Cortex of kidney (tissue), 1 donor: ENCODE measurements at places on chromosomes 3 and 15.

DNA sequence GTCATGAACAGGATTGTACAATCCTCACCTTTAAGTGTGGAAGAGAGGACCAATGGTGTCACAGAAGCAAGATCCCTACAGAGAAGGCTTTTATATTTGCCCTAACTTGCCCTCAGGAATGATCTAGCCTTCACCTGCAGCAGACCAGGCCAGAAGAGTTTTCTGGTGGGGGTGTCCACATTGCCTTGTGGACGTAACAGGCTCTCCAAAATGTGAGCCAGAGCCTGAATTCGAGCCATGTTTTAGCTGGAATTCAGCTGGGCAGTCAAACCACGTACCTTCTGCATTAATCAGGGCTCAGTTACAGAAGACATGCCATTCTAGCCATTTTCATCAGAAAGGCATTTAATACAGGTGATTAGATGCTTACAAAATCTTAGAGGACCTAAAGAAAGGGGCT lies 23.6 kb upstream of the RAB7A start:
- DNase-seq = no peak

- no peak for DNase-seq
These were observed 239.8 kb upstream of the AGTR1 start for GRCh38 chr3:148457886-148458285.

DNA sequence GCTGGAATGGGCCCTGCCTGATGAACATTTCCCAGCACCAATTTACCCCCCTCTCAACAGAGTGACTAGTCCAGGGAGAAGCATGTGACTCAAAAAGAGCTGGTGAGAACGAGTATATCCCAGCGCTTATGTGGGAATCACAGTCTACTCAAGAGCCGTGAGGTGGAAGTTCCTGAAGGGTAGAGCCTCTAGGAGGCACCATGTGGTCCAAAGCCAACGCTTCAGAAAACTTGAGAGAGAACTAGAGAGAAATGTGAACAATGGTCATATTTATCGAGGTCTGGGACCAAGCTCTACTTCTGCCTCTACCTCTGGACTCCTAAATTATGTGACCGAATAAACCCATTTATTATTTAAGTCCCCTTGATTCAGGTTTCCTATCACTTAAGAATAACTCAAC lies 111.0 kb upstream of the RAP2B start:
- DNase-seq = no peak

GRCh38 chr3:14771593-14772497 lies 46.9 kb upstream of the FGD5 start:
- no peak for DNase-seq

- no peak for DNase-seq
These were observed 26.0 kb downstream of the SLC12A6 start for GRCh38 chr15:34311563-34311962.

- DNase-seq = no peak
These were observed 85.7 kb downstream of the FBLN2 start for GRCh38 chr3:13634615-13635014.

DNA sequence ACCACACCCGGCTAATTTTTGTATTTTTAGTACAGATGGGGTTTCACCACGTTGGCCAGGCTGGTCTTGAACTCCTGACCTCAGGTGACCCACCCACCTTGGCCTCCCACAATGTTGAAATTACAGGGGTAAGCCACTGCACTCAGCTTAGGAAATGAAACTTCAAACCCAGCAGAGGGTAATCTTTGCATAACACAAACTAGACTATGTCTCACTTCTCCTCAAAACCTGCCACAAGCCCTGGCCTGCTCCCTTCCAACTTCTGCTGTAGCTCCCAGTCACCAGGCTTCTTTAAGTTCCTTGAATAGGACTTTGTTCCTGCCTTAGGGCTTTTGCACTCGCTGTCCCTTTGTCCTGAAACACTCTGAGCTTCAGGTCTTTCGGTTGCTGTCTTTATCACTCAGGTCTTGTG lies 39.2 kb upstream of the SEMA4B start:
- DNase-seq = no peak

DNA sequence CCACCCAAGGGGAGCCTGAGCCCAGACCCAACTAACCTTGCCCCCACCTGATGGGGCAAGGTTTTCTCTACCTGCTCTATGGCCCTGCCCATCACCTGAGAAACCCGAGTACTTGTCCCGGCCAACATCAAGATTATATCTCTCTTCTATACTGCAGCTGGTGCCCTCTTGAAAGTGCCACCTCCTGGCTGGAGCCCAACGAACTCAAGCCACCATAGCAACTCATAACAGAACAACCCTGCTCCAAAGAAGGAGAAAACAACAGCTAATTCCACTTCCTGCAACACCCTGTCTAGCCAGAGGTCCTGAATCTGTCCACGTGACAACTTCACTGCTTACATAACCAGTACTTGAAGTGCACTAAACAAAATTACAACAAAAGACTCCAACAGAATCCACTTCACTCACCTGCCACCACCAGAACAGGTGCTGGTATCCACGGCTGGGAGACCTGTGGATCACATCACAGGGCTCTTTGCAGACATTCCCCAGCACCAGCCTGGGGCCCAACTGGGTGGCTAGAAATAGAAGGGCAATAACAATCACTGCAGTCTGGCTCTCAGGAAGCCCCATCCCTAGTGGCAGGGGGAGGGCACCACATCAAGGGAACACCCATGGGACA lies 49.2 kb downstream of the PIERCE2 start:
- DNase-seq = no peak

- DNase-seq = no peak
These were observed 31.8 kb downstream of the MITF start for GRCh38 chr3:69770976-69771634.

DNA sequence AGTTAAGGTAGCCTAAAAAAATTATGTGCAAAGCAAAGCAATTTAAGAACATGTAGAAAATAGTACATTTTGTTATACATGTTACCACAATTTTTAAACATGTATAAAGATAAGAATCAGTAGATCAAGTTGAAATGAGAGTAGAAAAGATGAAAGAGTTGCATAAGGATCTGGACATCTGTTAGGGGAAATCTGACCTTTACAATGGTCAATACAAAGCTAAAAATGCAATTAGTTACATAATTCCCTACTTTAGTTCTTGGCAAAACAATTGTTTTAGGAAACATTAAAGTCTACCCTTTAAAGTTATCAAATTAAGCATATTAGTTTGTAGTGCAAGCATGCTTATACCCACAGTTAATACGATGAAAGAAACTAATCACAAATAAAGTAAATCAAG lies 32.7 kb downstream of the TOP2B start:
- no peak for DNase-seq

- no peak for DNase-seq
These were observed 11.9 kb downstream of the GPR176 start for GRCh38 chr15:39908186-39908585.

- no peak for DNase-seq
These were observed 101.3 kb upstream of the CMC1 start for GRCh38 chr3:28139967-28140634.

- DNase-seq = no peak
These were observed 38.6 kb downstream of the ACSBG1 start for GRCh38 chr15:78195735-78196201.

DNA sequence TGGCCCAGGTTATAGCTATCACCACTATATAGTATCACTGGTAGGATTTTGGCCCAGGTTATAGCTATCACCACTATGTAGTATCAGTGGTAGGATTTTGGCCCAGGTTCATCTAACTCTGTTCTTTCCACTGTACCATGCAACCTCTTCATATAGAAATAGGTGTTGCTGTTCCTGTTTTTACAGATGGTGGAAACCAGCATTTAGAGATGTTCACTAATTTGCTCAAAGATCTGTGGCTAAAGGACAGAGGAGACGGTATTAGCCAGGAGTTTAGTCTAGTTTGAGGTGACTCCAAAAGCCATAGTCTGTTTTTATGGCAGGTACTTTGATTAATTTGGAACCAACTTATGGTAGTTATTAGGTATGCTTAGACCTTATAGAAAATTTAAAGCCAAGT lies 3.1 kb downstream of the LRCH3 start:
- no peak for DNase-seq

DNA sequence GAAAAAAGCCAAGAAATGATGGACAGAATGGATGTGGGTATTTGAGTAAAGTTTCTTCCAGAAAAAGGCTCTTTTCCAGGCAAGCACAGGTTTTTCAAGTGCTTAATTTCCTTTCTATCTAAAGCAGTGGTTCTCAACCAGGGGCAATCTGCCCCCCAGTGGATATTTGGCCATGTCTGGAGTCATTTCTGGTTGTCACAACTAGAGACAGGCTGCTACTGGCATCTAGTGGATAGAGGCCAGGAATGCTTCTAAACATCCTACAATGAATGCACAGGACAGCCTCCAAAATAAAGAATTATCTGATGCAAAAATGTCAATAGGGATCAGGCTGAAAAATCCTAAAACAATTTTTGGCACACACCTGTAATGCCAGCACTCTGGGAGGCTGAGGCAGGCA lies 23.9 kb downstream of the SEC22C start:
- DNase-seq = no peak

DNA sequence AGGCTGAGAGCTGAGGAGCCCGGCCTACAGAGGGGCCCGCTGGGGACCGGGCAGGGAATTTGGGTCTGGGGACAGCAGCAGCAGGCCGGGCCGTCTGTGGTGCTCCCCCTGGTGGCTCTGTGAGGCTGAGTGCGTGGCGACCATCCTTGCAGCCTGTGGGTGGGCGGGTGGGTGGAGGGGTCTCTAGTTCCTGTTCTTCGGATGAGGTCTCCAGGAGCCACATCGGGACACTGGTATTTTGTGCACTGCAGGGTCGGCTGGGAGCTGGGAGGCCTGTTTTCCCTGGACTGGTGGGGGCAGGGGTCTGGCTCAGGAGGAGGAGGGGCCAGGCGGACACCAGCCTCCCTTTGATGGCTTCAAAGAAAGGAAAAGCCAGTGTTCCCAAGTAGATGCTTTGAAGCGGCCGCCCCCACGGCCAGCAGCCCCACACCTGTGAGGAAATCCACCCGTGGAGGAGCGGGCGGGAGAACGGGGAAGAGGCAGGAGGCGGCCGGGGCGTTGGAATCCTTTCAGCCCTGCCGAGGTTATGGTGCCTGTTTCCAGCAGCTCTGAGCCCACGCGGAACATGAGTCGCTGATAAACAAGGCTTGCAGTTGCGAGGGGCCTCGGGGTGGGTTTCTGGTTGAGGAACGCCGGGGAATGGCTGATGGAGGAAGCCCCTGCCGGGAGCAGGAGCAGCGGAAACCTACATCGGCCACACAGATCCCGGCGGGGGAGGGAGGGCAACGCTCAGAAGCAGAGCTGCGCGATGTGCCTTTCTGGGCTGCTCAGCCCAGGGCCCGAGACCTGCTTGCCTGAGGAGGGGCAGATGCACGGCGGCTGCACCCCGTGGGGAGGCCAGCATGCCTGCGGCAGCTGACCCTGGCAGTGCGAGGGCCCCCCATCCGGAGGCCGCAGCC lies 154.3 kb downstream of the NSMCE3 start:
- no peak for DNase-seq

GRCh38 chr3:187025254-187025655 lies 94.9 kb downstream of the ST6GAL1 start:
- no peak for DNase-seq

GRCh38 chr15:64032329-64032728 lies 14.0 kb downstream of the DAPK2 start:
- DNase-seq = no peak

- no peak for DNase-seq
These were observed 21.4 kb upstream of the OR4F6 start for GRCh38 chr15:101781928-101782327.

DNA sequence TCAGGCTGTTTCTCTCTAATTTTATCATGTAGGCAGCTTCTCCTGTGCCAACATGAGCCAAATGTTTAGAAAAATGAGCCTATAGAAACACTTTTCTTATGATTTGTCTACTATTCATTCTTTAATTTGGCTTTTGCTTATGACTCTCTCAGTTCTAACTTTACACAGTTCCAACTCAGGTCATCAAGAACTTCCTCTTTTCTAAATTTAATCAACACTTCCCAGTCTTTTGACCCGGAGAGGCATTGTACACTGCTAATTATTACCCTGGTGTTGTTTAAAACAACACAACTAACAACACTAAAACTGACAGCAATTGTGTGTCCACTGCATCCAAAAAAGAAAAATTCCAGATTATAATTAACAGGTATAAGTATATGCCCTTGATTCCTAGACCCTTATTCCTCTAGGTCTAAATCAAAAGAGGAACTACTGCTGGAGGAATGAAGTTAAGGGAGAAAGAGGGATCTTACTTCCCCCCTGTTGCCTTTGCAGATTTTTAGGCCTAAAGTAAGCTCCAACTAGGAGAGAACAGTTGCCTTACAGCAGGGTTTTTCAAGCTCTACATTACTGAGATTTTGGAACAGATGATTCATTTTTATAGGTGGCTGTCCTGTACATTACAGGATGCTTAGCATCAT lies 332.2 kb upstream of the GOLIM4 start:
- DNase-seq = no peak
